ENCODE measurements at places on chromosomes 2 and 18.

GRCh38 chr18:5057386-5058348 lies 139.4 kb downstream of the AKAIN1 start:
- peak; percentile 33 for DNase-seq

DNA sequence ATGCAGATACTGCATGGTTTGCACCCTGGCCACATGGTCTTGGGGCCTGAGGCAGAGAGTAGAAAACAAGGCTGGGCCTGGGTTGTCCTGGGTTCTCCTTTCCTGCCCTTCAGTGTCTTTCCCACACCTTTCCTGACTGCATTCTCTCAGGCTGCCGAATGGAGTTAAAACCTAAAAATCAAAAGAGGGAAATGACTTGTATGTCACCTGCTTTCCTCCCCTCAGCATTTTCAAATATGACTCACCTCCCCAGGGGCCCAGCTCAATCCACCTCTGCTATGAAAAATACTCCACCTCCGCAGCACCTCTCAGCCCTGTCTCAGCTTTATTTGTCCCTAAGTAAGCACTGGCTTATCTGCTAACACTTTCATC lies 457.8 kb upstream of the MEX3C start:
- DNase-seq: no peak

GRCh38 chr2:9972621-9973479 lies 21.4 kb downstream of the GRHL1 start:
- no peak for DNase-seq

DNA sequence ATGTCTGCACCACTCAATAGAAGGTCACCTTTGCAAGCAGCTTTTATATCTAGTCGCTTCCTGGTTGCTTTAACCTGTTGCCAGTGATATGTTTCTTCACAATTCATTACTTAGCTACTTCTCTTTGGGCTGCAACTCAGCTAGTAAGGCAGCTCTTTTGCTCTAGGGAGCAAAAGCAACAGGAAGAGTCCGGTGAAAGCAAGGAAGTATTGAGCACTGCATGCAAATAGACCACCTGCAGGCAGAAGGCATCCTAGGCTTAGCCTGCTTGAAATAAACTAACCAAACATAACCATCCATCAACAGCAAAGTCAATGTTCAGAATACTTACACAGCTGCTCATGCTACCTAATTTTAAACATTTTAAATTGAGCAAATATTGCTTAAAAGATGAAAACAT lies 529.2 kb upstream of the LINC00305 start:
- DNase-seq: no peak

DNA sequence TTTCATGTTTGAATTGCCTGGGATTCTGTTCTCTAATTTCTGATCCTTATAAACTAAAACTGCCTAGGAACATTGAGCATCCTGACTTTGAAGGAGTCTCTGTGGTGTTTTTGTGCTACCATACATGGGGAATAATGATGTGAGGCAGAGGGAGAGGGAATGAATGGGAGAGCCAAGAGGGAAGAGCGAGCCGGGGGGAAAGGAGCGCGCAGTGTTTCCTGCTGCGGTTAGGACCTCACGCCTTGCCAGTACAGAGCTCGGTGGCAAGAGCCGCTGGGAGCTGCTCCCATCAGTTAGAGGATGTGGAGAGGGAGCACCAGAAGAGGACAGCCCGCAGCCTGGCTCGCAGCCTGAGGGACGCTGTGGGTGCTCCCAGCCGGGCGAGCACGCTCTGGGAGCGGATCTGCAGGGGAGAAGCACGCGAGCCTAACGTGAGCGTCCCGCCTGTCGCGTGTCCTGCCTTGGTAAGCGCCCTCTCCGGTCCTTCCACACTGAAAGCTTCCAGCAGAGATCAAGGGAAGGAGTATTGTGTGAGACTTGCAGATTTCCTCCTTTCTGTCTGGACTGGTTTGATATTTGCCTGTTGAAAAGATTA lies 114.7 kb downstream of the FAM210A start:
- DNase-seq: no peak

DNA sequence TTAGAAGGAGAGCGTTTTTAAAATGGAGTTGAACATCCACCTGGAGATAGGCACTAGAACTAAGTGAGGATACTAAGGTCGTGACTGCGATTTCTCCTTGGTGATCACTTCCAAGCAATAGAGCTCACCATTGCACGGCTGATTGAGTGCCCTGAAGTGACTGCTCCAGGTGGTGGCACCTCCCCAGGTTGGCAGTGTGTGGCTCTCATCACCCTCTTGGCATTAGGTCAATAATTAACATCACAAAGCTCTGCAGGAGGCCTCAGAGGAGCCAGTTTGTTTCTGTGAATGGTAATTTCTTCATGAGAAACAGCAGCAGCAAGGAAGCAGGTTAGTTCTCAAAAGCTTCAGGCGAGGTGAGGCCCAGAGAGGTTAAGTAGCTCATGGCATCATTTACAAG lies 259.6 kb downstream of the CLIP4 start:
- DNase-seq: no peak

- DNase-seq: no peak
These were observed 16.7 kb upstream of the GTF2A1L start for GRCh38 chr2:48600917-48601316.
